Posterior cingulate gyrus (tissue), 11 donors: ENCODE measurements at places on chromosomes 12 and 14.

- no peak for DNase-seq
These were observed 3.7 kb upstream of the ANKLE2 start for GRCh38 chr12:132765361-132765760.

DNA sequence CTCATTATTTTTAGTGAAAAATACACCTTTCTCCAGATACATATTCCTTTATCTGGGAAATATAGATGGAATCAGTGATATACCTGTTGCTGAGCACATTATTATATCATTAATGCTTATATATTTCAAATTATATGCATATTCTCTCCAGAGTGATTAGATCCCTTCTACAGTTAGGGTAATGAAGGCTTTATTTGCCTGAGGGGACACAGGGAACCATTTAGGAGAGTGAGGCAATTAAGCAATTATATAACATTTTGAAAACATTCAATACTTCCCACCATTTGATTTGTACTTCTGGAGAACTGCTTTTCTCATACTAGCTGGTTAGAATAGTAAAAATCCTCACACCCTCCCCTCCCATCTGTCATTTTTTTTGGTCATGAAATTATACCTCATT is 212.8 kb upstream of the NOVA1 start:
- no peak for DNase-seq

GRCh38 chr12:122087431-122088178 is 9.0 kb downstream of the MLXIP start:
- DNase-seq = no peak

- DNase-seq = no peak
These were observed 12.5 kb downstream of the PAWR start for GRCh38 chr12:79678306-79678705.

DNA sequence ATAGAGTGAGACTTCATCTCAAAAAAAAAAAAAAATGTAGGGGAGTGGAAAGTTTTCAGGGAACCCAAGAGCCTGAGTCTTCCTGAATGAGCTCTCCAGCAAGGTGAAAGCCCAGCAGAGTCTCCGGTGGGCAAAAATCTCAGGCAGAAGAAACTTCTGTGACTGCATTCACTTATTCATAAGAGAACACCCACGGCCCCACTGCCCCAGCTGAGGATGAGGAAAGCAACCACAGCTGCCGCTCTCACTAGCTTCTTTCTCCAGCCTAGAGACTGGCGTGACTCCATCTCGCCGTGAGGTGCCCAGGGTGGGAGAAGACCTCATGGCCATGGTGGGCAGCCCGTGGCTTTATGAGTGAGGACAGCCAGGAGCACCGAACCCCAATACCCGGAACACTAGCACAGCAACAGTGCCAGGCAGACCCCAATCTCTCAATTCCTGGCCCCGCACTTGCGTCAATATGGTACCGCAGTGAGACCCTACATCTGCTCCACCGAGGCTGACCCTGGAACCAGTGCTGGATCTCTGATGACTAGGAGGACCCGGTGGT is 29.7 kb upstream of the DYNC1H1 start:
- DNase-seq = peak; percentile 58
